ENCODE measurements at places on chromosomes 5 and 9. TPM values are rescaled to one million over a fixed set of nuclear protein-coding genes. Genes with fewer than 3 reads are reported as not detected.

DNA sequence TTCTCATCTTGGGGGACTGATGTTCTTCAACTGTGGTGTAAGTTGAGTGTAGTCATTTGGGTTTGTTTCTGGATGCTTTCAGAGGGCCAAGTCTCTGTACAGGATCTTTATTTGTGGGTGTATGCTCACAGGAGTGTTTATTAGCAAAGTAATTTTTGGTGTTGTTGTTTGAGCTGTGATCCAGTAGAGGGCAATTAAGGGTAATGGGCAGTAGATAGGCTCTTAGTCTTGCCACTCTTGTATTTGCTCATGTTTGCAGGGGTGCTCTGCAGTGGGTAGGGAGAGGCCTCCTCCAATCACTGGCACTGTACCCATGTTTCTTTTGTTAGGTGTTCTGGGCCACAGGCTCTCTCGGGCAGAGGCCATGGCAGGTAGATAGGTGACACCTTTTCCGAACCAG is 45.9 kb upstream of the ITGA2 start:
- H3K27ac ChIP-seq = no peak overlapping the region
- H3K4me1 ChIP-seq = peaks cover 26% of the 10 kb centered on the region
- H3K4me3 ChIP-seq = no peak overlapping the region
- peaks cover 34% of the 10 kb centered on the region for H3K36me3 ChIP-seq

NR6A1 gene
- total RNA-seq = 0.39 TPM

GRCh38 chr5:143126174-143127019 is 277.1 kb downstream of the NR3C1 start:
- H3K27ac ChIP-seq = no peak overlapping the region
- peaks cover 8% of the 10 kb centered on the region for H3K4me1 ChIP-seq
- H3K27me3 ChIP-seq = no peaks in the 10 kb centered on the region
- no peak for DNase-seq
- H3K4me3 ChIP-seq = no peak overlapping the region
- no peaks in the 10 kb centered on the region for H3K36me3 ChIP-seq

HAVCR1 gene
- total RNA-seq = not detected

GRCh38 chr9:129752900-129753729 is at the start of gene PTGES:
Gene PTGES, minus strand, starts transcription at chr9:129753042. Its CDS starts 30 bp downstream, at chr9:129753012.
- peak within 1 kb of the TSS; percentile 12 for H3K27ac ChIP-seq
- no peaks in the 10 kb centered on the region for H3K36me3 ChIP-seq
- H3K4me1 ChIP-seq = peaks cover 25% of the 10 kb centered on the region
- H3K4me3 ChIP-seq = peak within 1 kb of the TSS; percentile 58

CCDC183 gene
- 1.4 TPM for total RNA-seq

ARL14EPL gene
- not detected for total RNA-seq

DNA sequence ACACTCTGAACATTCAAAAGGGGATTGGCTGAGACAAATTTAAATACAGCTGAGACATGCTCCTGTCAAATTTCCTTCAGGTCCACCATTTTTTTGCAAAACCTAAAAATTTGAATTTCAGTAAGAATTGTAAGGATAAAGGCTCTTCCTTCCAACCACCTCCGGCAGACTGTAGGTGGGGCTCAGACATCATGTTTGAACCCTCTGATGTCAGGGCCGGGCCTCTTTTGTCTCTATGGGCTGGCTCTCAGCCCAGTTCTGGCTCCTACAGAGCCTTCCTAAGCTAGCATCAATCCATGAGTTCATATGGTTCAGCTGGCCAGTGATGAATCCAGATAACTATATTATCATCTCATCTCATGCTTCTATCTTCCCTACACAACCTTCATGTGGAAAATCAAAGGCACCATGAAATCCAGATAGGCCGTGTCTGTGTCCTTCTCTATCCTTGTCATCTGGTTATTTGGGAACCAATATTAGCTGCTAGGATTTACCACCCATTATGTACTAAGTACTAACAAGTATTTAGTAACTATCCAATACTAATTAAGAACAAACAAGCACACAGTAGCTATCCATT is 44.2 kb downstream of the NIPSNAP3B start:
- H3K4me1 ChIP-seq = peaks cover 12% of the 10 kb centered on the region
- H3K4me3 ChIP-seq = no peak overlapping the region
- no peak for DNase-seq
- H3K27me3 ChIP-seq = no peaks in the 10 kb centered on the region

MLANA gene
- not detected for total RNA-seq

- no peak overlapping the region for H3K4me3 ChIP-seq
- no peaks in the 10 kb centered on the region for H3K27me3 ChIP-seq
- no peak for DNase-seq
- H3K4me1 ChIP-seq = peaks cover 38% of the 10 kb centered on the region
- peaks cover 13% of the 10 kb centered on the region for H3K36me3 ChIP-seq
- peak overlapping the region; percentile 45 for H3K27ac ChIP-seq
Measured at GRCh38 chr5:113447498-113448050, 12.8 kb upstream of the TSSK1B start.

DNA sequence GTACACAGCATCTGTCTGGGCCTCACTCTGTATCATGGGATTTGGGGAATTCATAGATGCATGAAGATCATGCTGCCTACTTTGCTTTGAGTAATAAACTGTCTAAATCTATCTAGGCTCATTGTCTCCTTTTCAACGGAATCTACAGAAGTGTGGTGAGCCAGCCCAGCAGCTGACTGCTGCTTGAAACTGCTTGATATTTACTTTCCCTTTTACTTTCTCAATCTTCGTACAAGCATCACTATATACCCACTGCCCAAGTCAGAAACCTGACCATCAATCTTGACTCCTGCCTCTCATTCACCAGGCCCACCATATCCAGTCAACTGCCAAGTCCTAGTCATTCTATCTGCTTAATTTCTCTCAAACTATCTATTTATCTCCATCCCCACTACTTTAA is 142.9 kb downstream of the NR2F1-AS1 start:
- H3K27me3 ChIP-seq = no peaks in the 10 kb centered on the region
- H3K4me1 ChIP-seq = no peaks in the 10 kb centered on the region
- no peak overlapping the region for H3K4me3 ChIP-seq

SELENOP gene
- total RNA-seq = 0.20 TPM

SPINK4 gene
- not detected for total RNA-seq

DNA sequence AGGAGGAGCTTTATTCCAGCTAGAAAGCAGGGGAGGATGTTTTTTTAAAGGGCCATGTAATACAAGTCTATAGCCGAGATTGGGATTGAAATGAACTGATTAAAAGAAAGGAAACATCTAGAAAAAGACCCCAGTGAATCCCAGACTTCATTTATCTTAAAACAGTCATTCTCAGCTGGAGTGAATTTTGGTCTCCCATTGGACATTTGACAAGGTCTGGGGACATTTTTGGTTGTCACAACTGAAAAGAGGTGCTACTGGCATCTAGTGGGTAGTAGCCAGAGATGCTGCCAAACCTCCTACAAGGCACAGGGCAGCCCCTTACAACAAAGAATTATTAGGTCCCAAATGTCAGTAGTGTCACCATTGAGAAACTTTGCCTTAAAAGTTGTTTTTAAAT is 16.3 kb upstream of the SPINK4 start:
- H3K4me1 ChIP-seq = peaks cover 7% of the 10 kb centered on the region
- no peak for DNase-seq
- peaks cover 8% of the 10 kb centered on the region for H3K27me3 ChIP-seq
- H3K36me3 ChIP-seq = no peaks in the 10 kb centered on the region
- H3K27ac ChIP-seq = no peak overlapping the region

- DNase-seq = no peak
- H3K4me3 ChIP-seq = peak overlapping the region; percentile 57
- peak overlapping the region; percentile 80 for H3K27ac ChIP-seq
- H3K4me1 ChIP-seq = peaks cover 32% of the 10 kb centered on the region
- peaks cover 12% of the 10 kb centered on the region for H3K27me3 ChIP-seq
- H3K36me3 ChIP-seq = no peaks in the 10 kb centered on the region
Measured at GRCh38 chr9:97923529-97924108, 1.3 kb upstream of the TRMO start.

DNA sequence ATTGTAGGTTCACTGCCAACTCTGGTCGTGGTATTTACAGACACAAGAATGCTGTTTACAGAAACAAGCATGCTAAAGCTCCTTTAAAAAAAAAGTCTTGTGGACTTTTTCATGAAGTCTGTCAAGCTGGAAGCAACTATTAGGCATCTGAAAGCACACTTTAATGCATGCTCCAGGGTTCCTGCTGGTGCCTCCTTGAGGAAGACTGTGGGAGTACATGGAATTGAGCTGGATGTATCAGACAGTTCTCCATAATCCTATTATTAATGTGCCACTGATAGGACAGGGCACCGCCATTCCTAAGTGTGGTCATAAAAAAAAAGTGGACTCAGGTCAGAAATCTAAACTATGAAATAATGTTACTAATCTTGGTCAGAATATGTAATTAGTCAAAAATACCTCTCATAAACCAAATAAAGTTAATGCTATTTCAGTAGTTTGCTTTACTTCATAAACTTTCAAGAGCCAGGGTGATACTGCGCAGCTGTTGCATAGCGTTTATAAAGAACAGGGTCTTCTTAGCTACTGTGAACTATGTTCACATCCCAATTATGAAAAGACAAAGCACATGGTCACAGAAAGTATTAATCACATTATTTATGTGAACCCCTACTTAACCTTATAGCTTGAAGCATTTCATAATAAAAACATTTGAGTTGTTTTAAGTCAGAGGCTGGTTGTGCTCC is 390.8 kb upstream of the PTGER4 start:
- DNase-seq = no peak
- no peaks in the 10 kb centered on the region for H3K36me3 ChIP-seq
- peaks cover 5% of the 10 kb centered on the region for H3K4me1 ChIP-seq
- H3K27ac ChIP-seq = no peak overlapping the region

GRCh38 chr5:3414371-3414770 is 181.3 kb upstream of the IRX1 start:
- H3K4me3 ChIP-seq = no peak overlapping the region
- no peak overlapping the region for H3K27ac ChIP-seq

- no peaks in the 10 kb centered on the region for H3K36me3 ChIP-seq
- no peaks in the 10 kb centered on the region for H3K27me3 ChIP-seq
- DNase-seq = no peak
- H3K27ac ChIP-seq = no peak overlapping the region
- H3K4me1 ChIP-seq = peaks cover 39% of the 10 kb centered on the region
- no peak overlapping the region for H3K4me3 ChIP-seq
Measured at GRCh38 chr5:169354263-169354662, 53.3 kb upstream of the SLIT3 start.

- no peaks in the 10 kb centered on the region for H3K27me3 ChIP-seq
- DNase-seq = peak; percentile 83
- no peak overlapping the region for H3K27ac ChIP-seq
- no peaks in the 10 kb centered on the region for H3K36me3 ChIP-seq
Measured at GRCh38 chr9:137694962-137695875, 76.4 kb downstream of the EHMT1 start.

SMC5 gene
- 37.7 TPM for total RNA-seq

- peaks cover 11% of the 10 kb centered on the region for H3K4me1 ChIP-seq
- no peak overlapping the region for H3K4me3 ChIP-seq
- DNase-seq = peak; percentile 87
- peaks cover 10% of the 10 kb centered on the region for H3K36me3 ChIP-seq
- peak overlapping the region; percentile 82 for H3K27ac ChIP-seq
- H3K27me3 ChIP-seq = no peaks in the 10 kb centered on the region
Measured at GRCh38 chr9:93119953-93120845, 13.9 kb downstream of the NINJ1 start.

DNA sequence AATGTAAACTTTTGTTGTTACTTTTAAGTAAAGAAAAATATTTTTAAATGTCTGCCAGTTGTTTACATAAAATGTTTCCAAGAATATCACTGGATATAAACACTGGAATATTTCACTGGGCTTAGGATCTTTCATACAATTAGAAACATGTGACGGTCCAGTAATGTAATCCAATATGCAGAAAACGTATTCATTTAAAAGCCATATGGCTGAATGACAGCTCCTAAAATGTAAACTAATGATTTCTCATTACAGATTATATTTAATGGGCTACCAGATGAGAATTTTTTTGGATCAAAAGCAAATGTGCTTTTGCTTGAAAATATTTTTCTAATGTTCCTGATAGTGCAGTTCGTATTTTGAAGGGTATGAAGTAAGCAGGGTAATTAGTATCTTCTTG is 124.3 kb downstream of the TTC39B start:
- no peak overlapping the region for H3K27ac ChIP-seq
- no peak overlapping the region for H3K4me3 ChIP-seq
- H3K27me3 ChIP-seq = no peaks in the 10 kb centered on the region
- H3K36me3 ChIP-seq = peaks cover 35% of the 10 kb centered on the region

SPINK7 gene
- not detected for total RNA-seq

GABBR2 gene
- 0.12 TPM for total RNA-seq

DNA sequence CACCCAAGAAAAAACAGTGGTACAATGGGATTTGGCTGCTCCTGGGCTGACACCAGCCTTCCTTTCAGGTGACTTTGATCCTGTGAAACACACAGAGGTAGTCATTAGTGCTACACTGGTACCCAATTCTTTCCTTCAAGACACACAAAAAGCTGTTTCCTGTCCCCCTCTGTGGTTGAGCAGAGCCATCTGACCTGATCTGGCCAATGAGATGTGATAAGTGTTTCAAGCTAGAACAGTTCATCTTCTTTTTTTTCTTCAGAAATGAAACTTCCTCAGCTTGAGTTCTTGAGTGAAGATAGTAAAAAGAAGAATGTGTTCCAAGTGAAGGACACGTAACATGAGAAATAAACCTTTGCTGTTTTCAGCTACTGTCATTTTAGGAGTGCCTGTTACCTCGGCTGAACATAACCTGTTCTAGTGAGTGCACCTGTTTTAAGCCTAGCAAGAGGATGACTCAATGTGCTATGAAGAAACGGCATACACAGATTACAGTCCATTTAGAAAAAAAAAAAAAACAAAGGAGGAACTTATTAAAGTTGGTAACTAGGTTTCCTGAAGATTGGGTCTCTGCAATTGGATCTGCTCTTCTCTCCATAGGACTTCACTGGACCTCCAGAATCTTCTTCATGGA is 287.8 kb downstream of the GAS1 start:
- H3K27ac ChIP-seq = peak overlapping the region; percentile 18
- DNase-seq = no peak
- no peak overlapping the region for H3K4me3 ChIP-seq
- no peaks in the 10 kb centered on the region for H3K36me3 ChIP-seq
- H3K27me3 ChIP-seq = no peaks in the 10 kb centered on the region
- peaks cover 17% of the 10 kb centered on the region for H3K4me1 ChIP-seq

GRCh38 chr5:147804334-147804733 is 21.8 kb upstream of the JAKMIP2 start:
- no peak for DNase-seq
- H3K27ac ChIP-seq = no peak overlapping the region
- H3K4me1 ChIP-seq = no peaks in the 10 kb centered on the region
- no peaks in the 10 kb centered on the region for H3K36me3 ChIP-seq
- peaks cover 14% of the 10 kb centered on the region for H3K27me3 ChIP-seq
- H3K4me3 ChIP-seq = no peak overlapping the region

- peak overlapping the region; percentile 24 for H3K4me3 ChIP-seq
- peaks cover 24% of the 10 kb centered on the region for H3K4me1 ChIP-seq
- no peaks in the 10 kb centered on the region for H3K27me3 ChIP-seq
- DNase-seq = no peak
- H3K36me3 ChIP-seq = no peaks in the 10 kb centered on the region
Measured at GRCh38 chr5:31161781-31162181, 31.7 kb upstream of the CDH6 start.

DNA sequence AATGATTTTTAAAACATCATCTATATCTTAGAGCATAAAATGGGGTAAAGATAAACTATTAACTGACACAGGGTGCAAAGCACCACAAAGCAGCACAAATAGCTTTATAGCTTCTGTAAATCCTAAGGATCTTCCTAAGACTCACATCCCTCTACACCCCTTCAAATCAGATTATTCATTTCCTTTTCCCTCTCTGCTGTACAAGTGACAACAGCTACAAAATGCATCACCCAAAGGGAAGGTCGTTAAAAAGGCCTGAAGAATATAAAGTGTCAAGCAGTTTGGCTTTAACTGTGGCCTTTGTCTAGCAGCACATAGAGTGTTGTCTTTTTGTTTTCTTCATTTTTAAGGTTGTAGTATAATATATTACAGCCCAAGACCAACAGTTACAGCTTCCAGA is 422.1 kb downstream of the PDE4D start:
- no peak for DNase-seq
- peaks cover 7% of the 10 kb centered on the region for H3K4me1 ChIP-seq
- no peaks in the 10 kb centered on the region for H3K36me3 ChIP-seq
- no peaks in the 10 kb centered on the region for H3K27me3 ChIP-seq

PTGES gene
- total RNA-seq = 3.3 TPM
